Renal cortex interstitium (tissue), 15 donors: ENCODE measurements at places on chromosomes 11 and 22. TPM values are rescaled to one million over a fixed set of nuclear protein-coding genes. Genes with fewer than 3 reads are reported as not detected.

GRCh38 chr22:20637750-20638506, 130.5 kb downstream of the MED15 start:
- no peak for DNase-seq

- no peak for DNase-seq
Measured at GRCh38 chr11:11946180-11946579, 62.2 kb downstream of the DKK3 start.

- no peak for DNase-seq
Measured at GRCh38 chr22:49202226-49202625, 625.4 kb downstream of the BRD1 start.

DNA sequence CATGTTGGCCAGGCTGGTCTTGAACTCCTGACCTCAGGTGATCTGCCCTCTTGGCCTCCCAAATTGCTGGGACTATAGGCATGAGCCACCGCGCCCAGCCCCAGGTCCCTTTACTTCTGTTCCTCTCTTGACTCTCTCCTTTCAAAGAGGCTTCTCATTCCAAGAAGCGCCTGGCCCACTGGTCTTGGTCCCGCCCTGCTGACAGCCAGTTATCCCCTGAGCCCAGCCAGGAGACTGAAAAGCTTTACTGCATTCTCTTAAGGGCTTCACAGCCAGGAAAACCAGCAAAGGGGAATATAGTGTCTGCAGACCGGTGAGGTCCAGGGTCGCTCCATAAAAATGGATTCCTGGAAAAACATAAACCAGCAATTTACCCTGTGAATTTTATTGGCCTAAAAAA, 68.3 kb downstream of the NFAM1 start:
- no peak for DNase-seq

DNA sequence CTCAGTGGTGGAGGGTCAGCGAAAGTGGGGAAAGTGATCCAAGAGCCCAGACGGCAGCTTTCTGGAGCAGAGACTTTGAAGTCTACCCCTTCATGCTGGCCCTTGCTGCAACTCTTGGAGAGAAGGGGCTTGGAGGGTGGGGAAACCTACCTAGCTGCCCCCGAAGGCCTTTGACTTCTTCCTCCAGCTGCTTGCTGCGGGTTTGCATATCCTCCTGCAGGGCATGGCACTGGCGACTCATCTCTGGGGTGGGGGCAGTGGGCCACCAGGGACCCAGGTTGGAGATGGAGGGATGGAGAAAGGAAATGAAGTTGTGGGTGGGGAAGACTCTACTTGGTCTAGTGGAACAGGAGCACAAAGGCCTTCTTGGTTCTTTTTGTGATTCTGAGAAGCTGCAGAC, 7.7 kb downstream of the NHERF4 start:
- no peak for DNase-seq

- DNase-seq = no peak
Measured at GRCh38 chr11:27058456-27058855, 17.8 kb downstream of the BBOX1 start.

DNA sequence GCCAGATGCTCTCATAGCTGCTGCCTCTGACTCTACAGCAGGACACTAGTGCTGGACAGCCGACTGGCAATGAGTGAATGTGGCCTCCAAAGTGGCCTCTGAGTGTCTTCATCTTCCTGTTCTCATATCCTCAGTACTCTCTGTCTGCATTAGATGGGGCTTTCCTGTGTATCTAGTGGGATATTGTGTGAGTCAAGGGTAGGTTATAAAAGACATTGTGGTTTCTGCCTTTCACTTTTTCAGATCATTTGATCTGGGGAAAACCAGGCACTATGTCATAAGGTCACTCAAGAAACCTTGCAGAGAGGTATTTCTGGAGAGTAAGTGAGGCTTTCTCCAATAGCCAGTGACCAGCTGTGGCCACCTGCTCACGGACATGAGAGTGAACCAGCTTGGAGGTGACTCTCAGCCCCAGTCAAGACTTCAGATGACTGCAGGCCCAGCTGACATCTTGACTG, 333.6 kb upstream of the NCAM1 start:
- DNase-seq = no peak

MAFF gene
- 6.6 TPM for polyA plus RNA-seq
